ENCODE measurements at places on chromosomes 6 and 20.
A peak's percentile ranks its signal among the peaks of the same experiment; 100 is the strongest.

DNA sequence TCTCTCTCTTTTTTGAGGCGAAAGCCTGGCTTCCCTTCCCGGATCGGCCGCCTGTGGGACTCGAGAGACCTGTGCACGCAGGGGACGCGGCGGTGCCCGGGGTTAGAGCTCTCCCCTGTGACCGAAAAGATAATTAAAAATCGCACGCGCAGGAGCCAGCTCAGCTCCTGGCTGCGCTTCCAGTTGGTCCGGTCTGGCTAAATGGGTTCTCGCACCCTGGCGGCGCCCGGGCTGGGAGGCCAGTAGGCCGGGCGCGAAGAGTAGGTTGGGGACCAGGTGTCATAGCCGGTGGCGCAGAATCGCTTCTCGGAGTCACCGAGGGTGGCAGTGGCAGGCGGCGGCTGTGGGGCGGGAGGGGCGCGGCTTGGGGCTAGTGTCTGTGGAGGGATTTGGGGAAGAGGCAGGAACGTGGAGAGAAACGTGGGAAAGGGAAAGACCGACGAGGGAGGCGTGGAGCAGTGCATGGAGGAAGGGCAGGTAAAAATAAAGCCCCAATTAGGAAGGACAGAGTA lies 41.9 kb upstream of the SUPT3H start:
- DNase-seq = peak; percentile 63

DNA sequence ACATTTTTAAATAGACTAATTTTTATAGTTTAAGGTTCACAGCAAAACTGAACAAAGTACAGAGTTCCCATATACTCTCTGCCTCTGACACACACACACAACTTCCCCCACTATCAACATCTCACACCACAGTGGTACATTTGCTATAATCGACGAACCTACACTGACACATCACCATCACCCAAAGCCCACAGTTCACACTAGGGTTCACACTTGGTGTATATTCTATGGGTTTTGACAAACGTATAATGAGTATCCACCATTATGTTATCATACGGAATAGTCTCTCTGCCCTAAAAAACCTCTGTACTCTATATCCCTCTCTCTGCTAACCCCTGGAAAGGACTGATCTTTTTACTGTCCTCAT lies 15.6 kb downstream of the TMEM30A start:
- DNase-seq = no peak

DNA sequence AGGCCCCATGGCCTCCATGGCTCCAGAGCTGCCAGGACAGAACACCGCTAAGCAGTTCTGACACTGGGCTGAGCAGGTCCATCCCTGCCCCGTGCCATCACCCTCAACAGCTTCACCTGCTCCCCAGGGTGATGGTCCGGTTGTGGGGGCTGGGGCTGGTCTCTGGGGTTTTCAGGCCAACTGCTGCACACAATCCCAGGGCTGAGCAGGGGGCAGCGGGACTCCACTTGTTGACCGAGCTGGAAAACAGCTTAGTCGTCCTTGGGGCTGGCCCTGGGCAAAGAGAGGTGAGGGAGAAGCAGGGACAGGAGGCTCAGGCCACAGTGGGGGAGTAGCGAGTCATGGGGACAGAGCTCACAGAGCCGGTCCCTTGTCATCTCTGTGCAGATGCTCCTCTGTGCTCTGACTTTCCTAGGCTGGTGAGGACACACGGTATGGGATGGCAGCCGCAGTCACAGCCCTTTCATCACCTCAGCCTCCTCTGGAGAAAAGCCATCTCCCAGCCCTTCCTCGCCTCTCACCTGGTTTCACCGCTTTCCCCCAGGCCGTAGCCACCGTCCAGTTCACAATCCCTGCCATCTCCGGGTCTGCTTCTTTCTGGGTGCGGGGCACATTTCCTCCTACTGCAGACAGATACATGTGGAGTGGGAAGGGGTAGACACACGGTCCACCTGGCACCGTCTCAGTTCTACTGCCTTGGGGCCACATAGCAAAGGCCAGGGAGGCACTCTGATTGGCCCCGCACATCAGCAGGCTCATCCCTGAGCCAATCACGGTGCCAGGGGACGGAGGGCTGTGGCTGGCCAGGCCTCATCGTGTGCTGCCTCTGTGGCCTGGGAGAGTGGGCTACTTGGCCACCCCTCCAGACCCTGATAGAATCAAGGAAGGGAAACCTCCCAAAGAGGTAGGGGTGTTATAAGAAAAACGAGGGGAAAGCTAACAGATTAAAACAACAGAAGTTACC lies 19.1 kb downstream of the MDFI start:
- no peak for DNase-seq

DNA sequence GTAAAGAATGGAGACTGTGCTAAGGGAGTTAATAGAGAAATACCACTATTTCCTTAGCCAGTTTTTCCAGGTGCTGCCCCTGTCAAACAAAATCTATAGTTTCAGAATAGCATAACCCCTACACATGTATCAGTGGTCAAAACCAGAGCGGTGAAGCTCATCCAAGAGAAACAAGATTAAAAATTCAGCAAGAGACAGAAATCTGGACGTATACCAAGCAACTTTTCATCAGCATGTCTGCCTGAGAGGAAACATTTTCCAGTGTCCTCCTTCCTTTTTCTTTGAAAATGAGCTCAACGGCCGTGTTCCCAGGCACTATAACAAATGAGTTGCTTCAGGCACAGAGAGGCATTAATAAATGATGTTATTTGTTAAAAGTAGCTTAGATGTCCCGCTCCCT lies 416.5 kb downstream of the BCKDHB start:
- DNase-seq = peak; percentile 33

DNA sequence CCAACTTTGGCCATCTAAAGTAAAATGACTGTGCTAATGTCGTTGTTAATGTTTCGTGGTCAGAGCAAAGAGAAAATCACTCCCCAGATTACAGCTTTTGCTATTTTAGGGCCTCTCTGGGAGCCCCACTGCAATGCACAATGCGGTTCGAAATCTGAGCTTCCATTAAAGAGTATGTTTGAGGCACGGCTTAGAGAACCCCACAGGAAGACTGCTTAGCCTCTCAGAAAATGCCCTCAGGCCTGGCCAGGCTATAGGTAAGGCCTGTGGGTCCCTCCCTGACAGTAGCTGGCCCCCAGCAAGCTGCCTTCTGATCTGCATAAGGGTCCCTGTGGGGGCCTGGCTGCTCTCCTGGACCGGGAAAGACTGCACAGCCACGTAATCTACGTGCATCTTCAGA lies 274.6 kb downstream of the PTPRT start:
- DNase-seq = no peak

DNA sequence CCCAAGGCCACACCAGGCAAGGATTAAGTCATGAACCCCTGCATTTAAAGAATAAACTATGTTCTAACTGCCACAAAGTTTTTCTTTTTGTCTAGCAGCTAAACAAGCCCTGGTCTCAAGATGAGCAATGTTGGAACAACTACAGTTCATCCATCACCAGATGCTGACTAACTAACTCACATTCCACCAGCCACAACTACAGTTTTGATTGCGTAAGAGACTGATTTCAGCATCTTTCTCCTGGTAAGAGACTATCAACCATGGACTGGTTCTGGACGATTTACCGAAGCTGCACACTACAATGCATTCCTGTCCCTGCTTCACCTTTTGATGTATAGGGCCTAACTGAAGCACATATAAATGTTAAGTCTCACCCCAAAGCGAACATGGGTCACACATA lies 43.0 kb downstream of the F13A1 start:
- peak; percentile 7 for DNase-seq

GRCh38 chr6:130314271-130314670 lies 51.5 kb upstream of the TMEM200A start:
- DNase-seq = no peak

- no peak for DNase-seq
Observed at GRCh38 chr20:57809661-57810172, 99.9 kb upstream of the PMEPA1 start.

DNA sequence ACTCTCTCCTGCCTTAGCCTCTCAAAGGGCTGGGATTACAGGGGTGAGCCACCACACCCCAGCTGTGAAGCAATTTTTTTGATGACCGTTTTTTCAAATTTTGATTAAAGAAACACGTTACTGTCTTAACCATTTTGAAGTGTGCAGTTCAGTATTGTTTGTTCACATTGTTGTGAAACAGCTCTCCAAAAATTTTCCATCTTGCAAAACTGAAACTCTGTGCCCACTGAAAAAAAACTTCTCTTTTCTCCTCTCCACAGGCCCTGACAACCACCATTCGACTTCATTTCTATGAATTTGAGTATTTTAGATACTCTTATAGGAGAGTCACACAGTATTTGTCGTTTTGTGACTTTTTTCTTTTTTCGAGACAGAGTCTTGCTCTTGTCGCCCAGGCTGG lies 53.9 kb downstream of the ECT2L start:
- DNase-seq = no peak

- DNase-seq = no peak
Observed at GRCh38 chr6:152426276-152426675, 210.9 kb downstream of the SYNE1 start.

DNA sequence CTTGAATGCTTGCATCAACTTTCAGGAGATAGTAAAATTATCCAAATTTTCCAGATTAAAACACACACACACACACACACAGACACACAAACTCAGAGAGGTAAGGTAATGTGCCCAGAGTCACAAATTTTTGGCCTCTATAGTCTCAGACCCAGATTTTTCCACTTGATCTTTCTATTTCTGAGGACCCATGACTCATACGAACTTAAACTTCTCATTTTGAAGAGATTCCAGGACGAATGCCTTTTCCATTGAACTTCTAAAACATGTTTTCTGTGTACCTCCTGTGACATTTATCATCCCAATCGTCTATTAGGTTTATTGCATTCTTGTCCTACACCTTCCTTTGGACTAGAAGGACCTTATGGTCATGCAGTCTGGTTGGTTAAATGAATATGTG lies 172.9 kb upstream of the COL21A1 start:
- no peak for DNase-seq

GRCh38 chr6:106318851-106319250 lies 6.7 kb downstream of the ATG5 start:
- DNase-seq = no peak

- no peak for DNase-seq
Observed at GRCh38 chr20:49395183-49395582, 87.3 kb downstream of the KCNB1 start.

GRCh38 chr6:70672549-70672948 lies 4.9 kb downstream of the SMAP1 start:
- DNase-seq = no peak

DNA sequence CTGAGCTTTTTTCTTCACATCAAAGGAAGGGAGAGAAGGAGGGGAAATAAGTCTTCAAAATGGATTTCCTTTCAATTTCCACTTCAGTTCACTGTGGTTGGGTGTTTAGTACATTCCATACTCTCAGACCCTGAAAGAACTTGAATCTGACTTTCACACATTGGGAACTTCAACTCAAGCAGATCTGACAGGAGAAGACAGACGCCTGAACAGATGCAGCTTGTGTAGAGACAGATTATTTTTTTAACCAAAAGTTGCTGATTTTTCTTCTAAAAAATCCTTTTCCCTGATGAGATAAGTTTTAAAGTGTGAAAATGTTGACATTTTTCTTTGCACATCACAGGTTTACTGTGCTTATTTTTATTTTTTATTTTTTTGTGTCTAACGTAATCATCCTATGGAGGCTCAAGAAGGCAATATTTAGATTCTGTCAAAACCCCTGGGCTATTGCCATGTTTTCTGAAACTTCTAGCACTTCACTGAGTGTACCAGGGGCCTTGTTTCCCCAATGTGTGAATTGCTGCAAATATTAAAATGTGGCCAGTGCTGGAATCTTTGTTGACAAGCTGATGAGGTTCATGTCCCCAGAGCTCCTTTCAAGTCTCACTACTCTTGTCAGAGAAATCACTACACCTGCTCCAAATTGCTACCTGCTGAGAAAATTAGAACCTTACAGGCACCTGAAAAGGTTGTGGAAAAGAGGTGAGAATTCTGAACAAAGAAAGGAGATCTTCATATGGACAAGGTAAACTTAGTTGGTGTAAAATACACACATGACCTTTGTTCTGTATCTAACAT lies 214.8 kb upstream of the BTBD3 start:
- no peak for DNase-seq

GRCh38 chr6:33628401-33628964 lies 7.4 kb downstream of the ITPR3 start:
- DNase-seq = no peak

- DNase-seq = peak; percentile 71
Observed at GRCh38 chr6:139323511-139324300, 31.9 kb upstream of the TXLNB start.

GRCh38 chr20:48178633-48179032 lies 393.4 kb upstream of the SULF2 start:
- no peak for DNase-seq

DNA sequence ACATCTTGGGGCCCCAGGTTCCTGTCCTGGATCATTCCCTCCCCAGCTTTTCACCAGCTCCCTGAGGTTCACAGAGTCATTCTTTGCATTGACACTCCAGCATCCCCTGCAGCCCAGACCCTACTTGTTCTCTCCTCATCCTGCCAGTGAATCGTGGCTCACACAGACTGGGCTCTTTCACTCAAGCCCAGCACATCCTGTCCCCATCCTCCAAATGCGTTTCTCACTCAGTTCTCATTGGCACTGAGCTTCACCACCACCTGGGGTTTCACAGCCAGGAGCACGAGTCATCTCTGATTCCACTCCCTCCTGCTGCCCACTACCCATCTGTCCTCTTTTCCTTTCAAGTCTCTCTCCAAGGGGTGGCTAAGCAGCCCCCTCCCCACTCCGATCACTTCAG lies 85.4 kb upstream of the NNAT start:
- DNase-seq = no peak

- peak; percentile 55 for DNase-seq
Observed at GRCh38 chr6:87407561-87407900, 241 bp upstream of the CFAP206 start.

- DNase-seq = no peak
Observed at GRCh38 chr6:15296735-15297134, 50.9 kb downstream of the JARID2 start.

DNA sequence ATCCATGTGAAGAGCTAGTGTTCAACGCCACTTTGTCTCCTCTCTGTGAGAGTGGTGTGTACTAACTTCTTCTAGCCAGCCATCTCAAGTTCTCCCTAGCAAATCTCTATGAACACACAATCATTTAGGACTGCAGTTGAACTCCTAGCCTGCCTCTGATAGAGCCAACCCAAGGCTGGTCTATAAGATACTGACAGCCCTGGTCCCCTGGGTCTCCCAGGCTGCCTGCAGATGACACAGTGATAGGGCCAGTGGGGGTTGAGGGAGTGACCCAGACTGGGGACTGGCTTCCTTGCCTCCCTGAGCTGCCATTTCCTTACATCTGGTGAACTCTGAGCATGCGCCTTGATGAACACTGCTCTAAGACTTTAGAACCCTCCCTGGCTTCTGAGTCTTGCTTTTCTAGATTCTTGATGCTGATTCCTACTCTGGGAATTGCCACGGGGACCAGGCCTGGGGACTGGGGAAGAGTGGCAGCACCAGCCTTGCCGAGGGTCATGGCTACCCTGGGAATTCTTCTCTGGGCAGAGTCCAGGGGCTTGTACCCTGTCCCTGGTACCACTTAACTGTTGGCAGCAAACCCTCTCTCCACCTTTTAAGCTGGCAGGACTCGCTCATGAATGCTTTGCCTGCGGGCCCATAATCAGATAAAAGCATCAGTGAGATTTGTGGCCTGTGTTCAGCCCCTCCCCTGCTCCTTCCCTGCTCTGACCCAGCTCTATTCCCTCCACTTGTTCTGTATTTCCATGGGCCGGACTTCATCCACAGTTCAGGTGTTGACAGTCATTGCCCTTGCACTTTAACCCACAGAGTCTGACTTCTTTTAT lies 130.8 kb upstream of the CHD6 start:
- no peak for DNase-seq

All from astrocyte of the spinal cord (primary cell).